ENCODE measurements at places on chromosomes 13 and 19. TPM values are rescaled to one million over a fixed set of nuclear protein-coding genes. Genes with fewer than 3 reads are reported as not detected.

The GYS1 gene
- total RNA-seq: 37.6 TPM

The ERVK3-1 gene
- 28.7 TPM for total RNA-seq

The ZNF587B gene
- total RNA-seq: 16.5 TPM

- no peak for DNase-seq
Observed at GRCh38 chr13:22114630-22115311, 443.9 kb downstream of the FGF9 start.

GRCh38 chr13:96499656-96500055, 409.7 kb downstream of the HS6ST3 start:
- DNase-seq: no peak

DNA sequence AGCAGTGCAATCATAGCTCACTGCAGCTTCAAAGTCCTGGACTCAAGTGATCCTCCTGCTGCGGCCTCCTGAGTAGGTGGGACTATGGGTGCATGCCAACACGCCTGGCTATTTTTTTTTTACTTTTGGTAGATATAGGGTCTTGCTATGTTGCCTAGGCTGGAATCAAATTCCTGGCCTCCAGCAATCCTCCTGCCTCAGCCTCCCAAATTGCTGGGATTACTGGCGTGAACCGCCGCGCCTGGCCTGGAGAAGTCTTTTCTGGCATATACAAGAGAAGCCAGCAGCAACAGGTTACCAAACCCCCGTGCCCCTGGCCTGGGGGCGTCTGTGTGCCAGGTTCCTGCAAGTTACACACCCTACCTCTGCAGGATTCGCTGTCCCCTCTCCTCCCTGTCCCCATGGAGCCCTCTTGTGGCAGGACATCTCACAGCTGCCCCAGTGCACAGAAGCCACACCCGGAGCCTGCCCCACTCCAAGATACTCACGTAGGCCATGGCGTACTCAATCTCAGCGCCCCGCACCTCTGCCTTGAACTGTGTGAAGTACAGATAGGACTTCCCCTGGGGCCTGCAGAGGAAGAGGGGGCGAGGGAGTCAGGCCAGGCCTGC, 9.9 kb downstream of the MYDGF start:
- no peak for DNase-seq

DNA sequence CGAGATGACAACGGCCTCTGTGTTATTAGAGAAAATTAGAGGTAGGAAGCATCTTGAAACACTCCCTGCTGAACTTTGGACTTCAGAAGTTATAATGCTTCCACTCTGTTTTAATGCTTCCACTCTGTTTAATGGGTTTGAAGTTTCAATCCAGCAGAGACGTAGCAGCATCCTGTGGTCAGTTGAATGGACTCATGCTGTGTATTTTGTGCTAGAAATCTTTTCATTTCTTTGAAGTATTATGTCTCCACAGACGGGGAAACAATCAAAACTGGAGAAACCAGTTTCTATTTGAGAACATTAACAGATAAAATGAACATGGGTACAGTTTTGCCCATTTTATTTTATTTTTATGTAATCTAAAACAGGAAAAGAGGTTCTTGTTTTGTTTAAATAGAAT, 1736.2 kb downstream of the SLITRK5 start:
- no peak for DNase-seq

The SNRNP70 gene
- total RNA-seq: 277 TPM

- DNase-seq: no peak
Observed at GRCh38 chr19:45528149-45528743, 21.0 kb downstream of the VASP start.

GRCh38 chr13:50801087-50801931, 42.2 kb downstream of the DLEU7 start:
- DNase-seq: no peak

DNA sequence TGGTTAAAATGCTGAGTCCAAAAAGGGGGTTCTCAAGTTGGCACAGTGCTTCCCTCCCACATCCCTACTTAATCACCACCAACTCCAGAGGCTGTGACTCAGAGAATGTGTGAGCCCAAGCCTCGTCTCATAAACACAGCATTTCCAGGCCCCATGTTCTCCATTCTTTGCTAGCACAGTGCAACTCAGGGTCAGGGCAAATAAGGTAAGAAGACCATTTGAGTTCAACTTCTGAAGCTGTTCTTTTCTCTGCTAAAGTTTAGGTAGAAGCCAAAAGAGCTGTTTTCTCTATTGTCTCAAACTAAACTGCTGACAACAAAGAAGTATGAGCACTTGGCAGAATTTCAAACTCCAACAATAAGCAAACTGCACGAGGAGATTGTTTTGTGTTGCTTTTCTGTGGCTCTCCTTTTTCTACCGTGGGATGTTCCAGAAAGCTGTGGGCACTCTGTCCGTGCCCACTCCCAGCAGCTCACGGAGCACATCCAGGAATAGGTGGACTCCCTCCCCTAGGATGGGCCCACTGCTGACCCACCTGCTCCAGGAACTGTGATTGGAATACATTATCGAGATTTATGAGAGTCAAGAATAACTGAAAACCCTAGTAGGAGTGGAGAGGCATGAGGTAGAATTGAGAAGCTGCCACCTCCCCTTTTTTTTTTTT, 494.3 kb downstream of the COG6 start:
- no peak for DNase-seq

The AZU1 gene
- total RNA-seq: 0.91 TPM
